Glutamatergic neuron (in vitro differentiated cells): ENCODE measurements at places on chromosomes 1 and 21.

- no peak for DNase-seq
These were observed 56.7 kb downstream of the CAMK2N1 start for GRCh38 chr1:20429296-20429695.

GRCh38 chr1:29372108-29372507, 135.8 kb downstream of the PTPRU start:
- no peak for DNase-seq

DNA sequence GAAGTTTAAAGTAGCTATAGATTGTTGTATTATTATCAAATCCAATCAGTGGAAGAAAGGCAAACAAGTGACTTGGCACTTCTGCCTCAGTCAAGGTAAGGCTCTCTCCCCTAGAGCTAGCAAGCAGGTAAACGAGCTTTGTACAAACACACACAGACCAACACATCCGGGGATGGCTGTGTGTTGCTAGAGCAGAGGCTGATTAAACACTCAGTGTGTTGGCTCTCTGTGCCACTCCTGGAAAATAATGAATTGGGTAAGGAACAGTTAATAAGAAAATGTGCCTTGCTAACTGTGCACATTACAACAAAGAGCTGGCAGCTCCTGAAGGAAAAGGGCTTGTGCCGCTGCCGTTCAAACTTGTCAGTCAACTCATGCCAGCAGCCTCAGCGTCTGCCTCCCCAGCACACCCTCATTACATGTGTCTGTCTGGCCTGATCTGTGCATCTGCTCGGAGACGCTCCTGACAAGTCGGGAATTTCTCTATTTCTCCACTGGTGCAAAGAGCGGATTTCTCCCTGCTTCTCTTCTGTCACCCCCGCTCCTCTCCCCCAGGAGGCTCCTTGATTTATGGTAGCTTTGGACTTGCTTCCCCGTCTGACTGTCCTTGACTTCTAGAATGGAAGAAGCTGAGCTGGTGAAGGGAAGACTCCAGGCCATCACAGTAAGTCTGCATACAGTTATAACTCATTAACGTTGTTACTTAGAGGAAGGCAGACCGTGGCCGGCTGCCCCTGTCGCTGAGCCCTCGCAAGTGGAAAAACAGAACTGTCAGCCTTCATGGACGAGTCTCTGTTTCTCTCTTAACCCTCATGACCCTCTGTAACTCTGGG, at the start of gene PALMD:
Gene PALMD (plus strand): TSS at position 415 of the 833 bp plus-strand sequence. CDS start 205 bp downstream, at position 620.
- DNase-seq: peak; percentile 39

- no peak for DNase-seq
These were observed 518.5 kb downstream of the SMYD3 start for GRCh38 chr1:245988393-245989078.

- DNase-seq: no peak
These were observed 47.7 kb downstream of the TPR start for GRCh38 chr1:186327331-186327730.

DNA sequence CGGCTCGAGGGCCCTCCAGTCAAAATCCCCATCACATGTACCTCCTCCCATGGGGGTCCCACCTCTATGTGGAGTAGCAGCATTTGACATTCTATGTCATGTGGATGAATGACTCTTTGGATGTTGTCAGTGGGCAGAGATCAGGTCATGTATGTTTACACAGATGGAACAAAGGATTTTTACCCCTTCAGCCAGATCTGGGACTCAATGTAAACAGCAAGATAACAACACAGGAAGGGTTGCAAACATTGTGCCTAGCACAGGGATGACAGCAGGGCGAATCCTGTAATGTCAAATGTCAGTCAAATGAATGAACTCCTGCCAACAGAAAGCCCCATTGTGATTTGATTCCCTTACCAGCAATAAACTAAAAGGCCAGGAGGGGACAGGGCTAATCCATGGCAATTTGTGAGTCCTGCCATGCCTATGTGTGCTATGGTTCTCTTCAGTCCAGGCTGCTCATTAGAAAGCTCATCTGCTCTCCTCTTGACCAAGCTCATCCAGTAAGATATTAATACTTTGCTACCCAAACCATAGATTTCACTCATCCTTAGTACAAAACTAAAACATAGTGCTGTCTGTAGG, 60.3 kb downstream of the PGBD5 start:
- DNase-seq: no peak
